ENCODE measurements at places on chromosomes 16 and 17.

DNA sequence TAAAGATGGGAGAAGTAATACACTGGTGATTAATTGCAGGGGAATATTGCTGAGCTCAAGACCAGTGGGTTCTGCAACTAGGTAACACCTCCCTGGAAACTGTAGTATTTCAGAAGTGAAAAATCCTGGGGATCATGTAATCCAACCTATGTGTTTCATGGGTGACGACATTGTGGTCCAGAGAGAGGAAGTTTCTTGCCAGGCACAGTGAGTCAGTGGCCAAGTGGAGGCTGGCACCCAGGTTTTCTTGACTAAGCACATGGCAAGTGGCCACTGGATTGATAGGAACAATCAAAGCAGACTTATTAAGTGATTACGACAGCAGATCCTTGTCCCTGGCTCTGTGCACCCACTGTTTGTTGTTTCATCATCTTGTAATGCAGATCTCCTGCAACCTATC, 14.6 kb upstream of the CIITA start:
- no peak for DNase-seq

DNA sequence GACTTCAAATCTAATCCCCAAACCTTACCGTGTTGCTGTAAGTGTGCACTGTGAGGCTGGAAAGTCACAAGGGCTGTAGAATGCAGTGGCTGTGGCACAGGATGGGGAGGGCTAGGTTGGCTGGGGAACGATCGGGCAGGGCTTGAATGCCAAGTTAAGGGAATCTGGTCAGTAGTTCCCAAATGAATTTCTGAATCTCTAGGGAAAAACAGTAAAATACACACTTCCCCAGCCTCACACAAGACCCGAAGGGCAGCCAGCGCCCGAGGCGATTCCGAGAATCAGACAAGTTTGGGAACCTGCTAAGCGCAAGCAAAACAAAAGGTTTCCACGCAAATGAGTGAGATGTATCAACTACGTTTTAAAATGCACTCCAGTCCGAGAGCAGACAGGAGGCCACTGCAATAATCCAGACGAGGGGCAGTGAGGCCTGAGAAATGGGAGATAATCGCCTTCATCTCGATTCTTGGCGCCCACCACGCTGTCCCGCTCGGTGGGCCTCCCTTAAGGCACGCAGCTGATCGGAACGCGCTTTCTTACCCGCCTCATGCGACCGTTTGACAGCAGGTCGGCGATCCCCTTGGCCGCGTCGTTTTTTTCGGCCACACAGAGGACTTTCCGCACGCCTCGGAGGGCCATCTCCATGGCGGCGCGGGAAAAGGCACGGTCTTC, 599 bp downstream of the TOP3A start:
- no peak for DNase-seq

GRCh38 chr16:46885960-46886763, 2.0 kb downstream of the GPT2 start:
- DNase-seq = no peak

GRCh38 chr16:27232061-27232900, 29.0 kb downstream of the KDM8 start:
- DNase-seq = no peak

- no peak for DNase-seq
Measured at GRCh38 chr17:71287071-71287823, 833.6 kb upstream of the SOX9 start.

GRCh38 chr17:63919311-63919723, 678 bp upstream of the GH1 start:
- DNase-seq = peak; percentile 79

GRCh38 chr17:51604299-51605020, 344.1 kb downstream of the UTP18 start:
- no peak for DNase-seq

DNA sequence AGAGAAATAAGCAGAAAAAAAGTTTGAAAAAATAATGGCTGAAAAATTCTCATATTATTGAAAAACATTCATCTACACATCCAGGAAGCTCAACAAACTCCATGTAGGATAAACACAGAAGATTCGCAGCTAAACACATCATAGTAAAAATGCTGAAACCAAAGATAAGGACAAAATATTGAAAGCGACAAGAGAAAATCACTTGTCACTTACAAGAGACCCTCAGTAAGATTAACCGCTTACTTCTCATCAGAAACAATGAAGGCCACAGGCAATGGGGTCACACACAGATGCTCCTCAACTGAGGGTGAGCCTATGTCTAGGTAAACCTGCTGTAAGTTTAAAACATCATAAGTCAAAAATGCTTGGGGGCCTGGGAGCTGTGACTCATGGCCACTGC, 38.1 kb upstream of the METRNL start:
- no peak for DNase-seq

DNA sequence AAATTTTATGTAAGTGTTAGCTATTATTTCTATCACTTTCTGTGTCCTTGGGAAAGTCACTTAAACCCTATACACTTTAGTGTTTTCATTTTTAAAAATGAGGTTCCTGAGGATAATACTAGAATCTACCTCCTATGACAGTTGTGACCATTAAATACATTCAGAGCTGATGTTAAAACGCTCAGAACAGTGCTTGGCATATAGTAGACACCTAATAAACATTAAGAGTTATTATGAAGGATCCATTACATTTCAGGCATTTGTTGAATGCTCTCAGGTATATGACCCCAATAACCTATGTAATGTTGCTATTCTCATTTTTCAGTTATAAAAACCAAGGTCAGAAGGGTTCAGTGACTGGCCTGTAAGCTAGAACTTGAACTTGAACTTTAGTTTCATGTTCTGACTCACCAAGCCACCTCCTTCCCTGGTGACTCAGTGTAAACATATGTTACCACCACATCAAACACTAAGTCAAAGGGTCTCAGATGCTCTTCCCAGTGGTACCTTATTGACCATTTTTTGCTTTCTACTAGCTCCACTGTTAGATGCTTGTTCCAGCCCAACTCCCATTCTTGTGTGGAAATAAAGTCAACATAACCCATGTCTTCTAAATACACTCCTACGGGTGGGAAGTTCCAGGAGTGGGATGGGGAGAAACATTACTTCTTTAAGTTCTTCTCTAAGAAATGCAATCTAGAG, 47.6 kb downstream of the HSD17B2 start:
- no peak for DNase-seq

DNA sequence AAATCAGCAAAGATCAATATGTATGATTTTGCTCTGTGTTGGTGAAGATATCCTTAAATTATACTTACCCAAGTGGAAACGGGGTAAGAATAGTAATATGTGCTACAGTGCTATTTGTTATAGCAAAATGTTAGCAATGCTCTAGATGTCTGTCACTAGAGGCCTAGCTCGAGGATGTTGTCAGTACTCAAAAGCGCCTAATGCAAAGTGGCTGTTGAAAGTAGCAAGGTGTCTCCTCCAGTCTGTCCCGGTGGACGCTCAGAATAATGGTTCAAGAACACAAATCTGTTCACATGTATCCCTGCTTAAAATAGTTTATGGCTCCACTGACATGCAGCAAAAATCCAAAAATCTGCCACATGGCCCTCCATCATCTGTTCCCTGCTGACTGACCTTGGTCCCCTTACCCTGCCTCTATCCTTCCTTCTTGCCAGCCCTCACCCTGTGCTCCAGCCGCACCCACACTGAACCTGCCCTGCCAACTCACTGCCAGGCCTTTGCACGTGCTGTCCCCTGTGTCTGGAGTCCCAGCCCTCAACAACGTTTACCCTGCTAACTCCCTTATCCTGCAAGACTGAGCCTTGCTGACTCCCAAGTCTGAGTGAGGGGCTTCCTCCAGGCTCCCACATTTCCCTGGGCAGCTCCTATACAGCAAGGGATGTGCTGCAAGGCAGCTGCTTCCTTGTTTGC, 9.6 kb upstream of the RNF112 start:
- no peak for DNase-seq

DNA sequence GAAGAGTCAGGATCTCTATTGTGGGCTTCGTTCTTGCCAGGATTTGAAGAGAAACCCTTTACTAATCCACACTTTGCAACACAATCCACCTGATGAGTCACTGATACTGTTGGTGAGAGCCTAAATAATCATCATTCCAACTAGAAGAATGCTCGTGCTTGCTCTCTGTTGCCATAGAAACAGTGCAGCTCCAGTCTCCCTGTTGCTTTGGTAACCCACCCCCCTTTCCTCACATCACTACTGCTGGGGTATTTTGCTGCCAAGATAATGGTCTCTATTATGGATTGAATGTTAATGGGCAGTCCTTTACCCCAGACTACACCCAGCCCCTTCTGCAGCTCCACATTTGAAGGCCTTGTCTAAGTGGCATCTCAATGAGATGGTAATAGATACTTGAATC, 190.4 kb downstream of the ABCC12 start:
- no peak for DNase-seq

DNA sequence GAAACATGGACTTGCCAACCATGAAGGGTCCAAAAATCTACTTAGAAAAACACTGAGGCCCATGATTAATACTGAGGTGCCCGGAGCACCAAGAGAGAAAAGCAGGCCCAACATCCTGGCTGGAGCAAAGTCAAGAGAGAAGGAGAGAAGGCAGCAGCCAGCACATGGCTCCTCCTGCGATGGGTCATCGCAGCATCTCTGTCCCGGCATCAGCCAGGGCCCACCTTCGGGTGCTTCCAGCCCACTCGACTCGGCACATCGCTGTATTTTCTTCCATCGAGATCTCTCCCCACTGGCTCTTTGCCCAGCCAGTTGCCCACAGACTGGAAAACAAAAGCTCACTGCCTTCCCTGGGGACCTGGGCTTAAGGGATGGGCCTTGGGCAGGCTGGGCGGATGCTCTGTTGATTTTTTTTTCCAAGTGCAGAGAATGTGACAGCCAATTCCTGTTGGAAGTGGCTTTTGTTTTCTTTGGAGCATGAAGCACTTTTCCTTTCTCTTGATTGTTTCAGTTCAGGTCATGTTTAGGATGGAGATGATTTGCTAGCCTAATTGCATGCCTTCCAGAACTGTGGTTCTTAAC, 58.1 kb downstream of the CYB5B start:
- DNase-seq = no peak

- DNase-seq = no peak
Measured at GRCh38 chr16:89779231-89779908, 37.1 kb downstream of the FANCA start.

GRCh38 chr17:50365649-50366393, 7.2 kb downstream of the MRPL27 start:
- DNase-seq = no peak

DNA sequence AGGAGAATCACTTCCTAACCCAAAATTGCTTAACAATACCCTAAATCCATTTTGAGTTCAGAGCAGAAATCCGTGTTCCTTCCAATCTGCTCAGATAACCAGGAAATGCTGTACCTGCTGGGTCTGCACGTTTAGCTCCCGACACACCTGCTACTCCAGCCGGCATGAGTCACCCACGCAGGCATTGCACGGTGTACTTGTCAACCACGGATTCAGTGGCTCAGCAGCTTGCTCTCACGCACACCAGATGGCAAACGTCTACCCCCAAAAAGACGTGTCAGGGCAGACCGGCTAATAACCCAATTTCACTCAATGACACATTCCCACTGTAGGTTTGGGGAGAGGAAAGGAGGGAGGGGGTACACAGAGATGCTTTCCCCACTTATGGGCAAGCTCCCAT, 468.1 kb downstream of the SOX9 start:
- peak; percentile 73 for DNase-seq

DNA sequence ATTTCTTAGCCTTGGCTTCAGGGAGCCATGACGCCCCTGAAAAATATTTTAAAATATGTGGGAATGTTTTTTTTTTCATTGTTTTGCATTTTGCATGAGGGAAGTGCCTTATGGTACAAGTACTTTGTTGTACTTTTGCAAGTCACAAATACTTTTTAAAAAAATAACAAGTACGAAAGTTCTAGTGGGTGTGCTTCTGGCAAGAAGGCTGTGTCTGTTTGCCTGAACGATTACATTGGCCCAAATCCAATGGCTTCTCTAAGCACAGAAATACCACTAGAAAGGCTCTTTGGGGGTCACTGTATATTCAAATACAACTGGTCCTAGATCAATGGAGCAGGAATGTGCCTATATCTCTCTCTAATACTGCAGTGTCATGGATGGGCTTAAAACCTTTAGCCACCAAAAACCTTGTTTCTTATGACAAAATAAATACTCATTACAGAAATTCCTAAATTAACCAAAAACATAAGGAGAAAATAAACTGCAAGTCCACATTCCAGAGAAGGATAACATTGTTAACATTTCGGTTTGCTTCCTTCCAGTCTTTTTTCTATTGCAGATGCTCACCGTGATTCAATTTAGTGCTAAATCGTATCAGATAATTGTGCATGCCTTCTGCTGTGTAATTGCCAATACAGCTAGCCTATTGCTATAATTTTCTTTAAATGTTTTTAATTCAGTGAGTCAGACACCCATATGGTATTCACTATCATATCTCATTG, 97.4 kb downstream of the VAT1L start:
- no peak for DNase-seq

- DNase-seq = no peak
Measured at GRCh38 chr16:73546341-73546845, 498.5 kb upstream of the ZFHX3 start.

DNA sequence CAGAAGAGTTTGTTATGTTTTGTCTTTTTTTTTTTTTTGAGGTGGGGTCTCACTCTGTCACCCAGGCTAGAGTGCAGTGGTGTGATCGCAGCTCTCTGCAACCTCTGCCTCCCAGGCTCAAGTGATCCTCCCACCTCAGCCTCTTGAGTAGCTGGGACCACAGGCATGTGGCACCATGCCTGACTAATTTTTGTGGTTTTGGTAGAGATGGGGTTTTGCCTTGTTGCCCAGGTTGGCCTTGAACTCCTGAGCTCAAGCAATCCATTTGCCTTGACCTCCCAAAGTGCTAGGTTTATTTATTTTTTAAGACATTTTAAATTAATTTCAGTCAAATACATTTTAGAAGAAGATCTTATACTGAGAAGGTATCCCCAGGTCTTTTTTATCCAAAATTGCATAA, 366.7 kb downstream of the KCNJ2 start:
- no peak for DNase-seq

- DNase-seq = no peak
Measured at GRCh38 chr17:48530208-48530886, 464 bp downstream of the HOXB1 start.

GRCh38 chr16:88289968-88290401, 92.8 kb upstream of the ZNF469 start:
- no peak for DNase-seq

Measured in WERI-Rb-1 (cell line).